ENCODE measurements at places on chromosomes 4 and X.
A peak's percentile ranks its signal among the peaks of the same experiment; 100 is the strongest.

GRCh38 chrX:118346258-118347094 lies 570 bp downstream of the WDR44 start:
- no peak for DNase-seq

- peak; percentile 99 for DNase-seq
Observed at GRCh38 chr4:77586951-77587383, 18.7 kb upstream of the CXCL13 start.

DNA sequence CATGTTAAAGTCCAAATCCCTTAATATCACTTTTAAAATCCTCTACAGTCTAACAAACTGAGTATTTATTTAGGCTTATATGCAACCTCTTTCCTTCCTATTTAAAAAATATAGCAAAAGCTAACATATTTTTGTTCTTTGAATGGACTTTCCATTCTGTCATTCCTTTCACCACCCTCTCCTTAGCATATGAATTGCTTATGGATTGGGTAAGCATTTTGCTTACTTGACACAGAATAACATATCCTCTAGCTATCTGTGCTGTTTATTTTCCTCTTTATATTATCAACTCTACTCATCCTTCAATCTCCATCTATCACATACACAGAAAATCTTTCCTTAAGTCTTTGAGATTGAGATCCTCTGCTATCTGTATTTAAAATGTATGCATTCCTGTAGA lies 206.1 kb upstream of the NEIL3 start:
- DNase-seq, result no peak

GRCh38 chrX:153635788-153636668 lies 11.0 kb upstream of the DUSP9 start:
- no peak for DNase-seq

DNA sequence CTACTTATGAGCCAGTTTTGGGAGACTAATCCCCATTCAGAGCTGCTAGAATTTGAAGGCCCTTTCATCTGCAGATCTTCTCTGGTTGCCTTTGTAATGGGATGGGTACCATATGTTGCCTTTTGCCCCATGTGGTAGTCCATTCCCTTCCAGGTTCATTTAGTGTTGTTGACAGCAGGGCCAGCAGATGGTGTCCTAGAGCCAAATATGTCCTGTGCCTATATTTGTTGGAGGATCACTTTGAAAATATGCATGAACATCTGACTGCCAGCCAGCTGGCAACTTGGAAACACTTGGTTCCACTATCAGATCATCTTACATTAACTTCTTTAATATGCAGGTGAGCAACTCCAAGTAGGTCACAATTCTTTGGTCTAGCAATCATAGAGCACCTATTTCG lies 30.4 kb downstream of the CFAP299 start:
- peak; percentile 29 for DNase-seq

- no peak for DNase-seq
Observed at GRCh38 chr4:189096717-189097116, 844.0 kb upstream of the FRG1 start.

GRCh38 chr4:139416073-139416673 lies 37.7 kb upstream of the RAB33B start:
- DNase-seq, result no peak

- no peak for DNase-seq
Observed at GRCh38 chr4:33064238-33064637, 2344.1 kb downstream of the PCDH7 start.

- DNase-seq, result no peak
Observed at GRCh38 chrX:96591421-96591820, 93.2 kb upstream of the DIAPH2 start.

GRCh38 chrX:23845351-23845817 lies 62.4 kb downstream of the APOO start:
- no peak for DNase-seq

DNA sequence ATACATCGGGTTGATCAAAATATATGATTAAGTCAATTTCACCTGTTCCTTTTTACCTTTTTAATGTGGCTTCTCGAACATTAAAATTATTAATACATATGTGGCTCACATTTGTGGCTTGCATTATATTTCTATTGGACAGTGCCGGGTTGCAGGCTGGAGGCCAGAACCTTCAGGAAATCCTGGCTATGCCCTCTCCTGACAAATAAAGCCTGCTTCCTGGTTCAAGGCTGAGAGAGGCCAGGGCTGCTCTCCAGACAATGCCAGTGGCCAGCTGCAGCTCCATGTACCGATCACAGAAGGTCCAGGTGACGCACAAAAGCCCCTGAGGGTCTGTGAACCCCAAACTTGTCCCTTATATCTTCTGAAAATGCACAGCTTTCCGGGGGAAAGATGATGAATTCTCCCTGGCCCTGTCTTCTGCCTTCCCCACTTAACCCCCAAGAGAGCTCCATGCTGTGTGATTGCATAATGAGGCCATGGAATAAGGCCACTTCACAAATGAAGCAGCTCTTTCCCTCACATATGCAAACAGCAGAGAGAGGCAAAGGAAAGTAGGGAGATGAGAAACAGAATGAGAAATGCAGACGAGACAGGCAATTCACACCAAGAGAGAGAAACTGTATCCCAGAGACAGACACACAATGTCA lies 241.2 kb downstream of the BCOR start:
- no peak for DNase-seq

GRCh38 chr4:11489453-11490083 lies 60.9 kb upstream of the HS3ST1 start:
- no peak for DNase-seq

GRCh38 chrX:109874548-109874947 lies 128.4 kb upstream of the TMEM164 start:
- DNase-seq, result no peak

DNA sequence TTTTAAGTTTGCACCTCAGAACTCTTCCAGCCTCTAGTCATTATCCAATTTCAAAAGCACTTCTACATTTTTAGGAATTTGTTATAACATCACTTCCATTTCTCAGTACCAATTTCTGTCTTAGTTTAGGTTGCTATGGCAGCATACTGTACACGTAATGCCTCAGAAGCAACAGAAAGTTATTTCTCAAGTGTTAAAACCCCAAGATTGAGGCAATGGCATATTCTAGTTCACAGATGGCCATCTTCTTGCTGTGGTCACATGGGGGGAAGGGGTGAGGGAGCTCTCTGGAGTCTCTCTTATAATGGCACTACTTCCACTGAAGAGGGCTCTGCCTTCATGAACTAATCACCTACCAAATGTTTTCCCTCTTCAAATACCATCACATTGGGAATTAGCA lies 220.3 kb upstream of the CTSO start:
- no peak for DNase-seq

DNA sequence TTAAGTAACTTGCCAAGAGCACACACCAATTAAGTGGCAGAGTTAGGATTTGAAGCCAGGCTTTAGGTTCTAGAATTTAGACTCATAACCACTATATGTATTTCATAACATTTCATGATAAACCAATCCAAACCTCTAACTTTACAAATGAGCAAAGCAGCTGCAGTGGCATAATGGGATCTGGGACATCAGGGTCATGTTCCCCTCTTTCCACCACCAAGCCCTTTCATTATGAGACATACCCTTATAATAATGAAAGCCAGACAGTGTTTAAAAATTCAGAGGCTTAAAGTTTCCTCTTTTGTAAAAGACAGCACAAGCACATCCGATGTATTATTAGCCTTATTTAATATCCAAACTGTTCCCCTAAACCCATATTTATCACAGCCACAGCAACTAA lies 28.3 kb upstream of the AMELX start:
- DNase-seq, result no peak

- no peak for DNase-seq
Observed at GRCh38 chr4:518569-519083, 19.6 kb downstream of the PIGG start.

DNA sequence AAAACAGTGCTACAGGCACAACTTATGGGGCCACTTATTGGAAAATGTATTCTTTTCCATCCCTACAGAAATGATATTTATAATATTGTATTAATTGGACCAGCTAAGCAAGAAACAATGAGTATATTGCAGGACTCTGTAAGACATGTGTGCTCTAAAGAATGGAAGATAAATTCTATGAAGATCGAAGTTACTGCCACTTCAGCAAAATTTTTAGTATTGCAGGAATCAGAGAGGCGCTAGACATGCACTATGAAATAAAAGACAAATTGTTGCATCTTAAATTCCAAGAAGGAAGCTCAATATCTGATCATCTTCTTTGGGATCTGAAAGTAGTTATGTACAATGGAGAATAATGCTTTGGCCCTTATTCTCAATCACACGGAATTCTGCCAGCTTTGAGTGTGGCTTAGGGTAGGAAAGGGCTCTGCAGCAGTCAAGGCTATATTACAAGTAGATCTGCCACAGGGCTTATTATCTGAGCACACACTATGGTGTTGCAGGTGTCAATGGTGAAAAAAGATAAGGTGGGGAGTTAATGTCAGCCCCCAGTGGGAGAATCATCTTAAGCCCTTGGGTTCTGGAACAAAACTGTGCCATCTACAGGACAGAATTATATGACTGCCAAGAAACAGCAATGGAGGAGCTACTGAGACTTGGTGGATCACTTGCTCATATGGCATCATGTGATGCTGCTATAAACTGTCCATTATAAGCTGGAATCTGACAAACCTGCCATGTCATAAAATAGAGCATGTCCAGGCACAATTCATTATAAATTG lies 334.0 kb upstream of the NDST3 start:
- no peak for DNase-seq

- no peak for DNase-seq
Observed at GRCh38 chr4:79899481-79899880, 173.5 kb downstream of the ANTXR2 start.

DNA sequence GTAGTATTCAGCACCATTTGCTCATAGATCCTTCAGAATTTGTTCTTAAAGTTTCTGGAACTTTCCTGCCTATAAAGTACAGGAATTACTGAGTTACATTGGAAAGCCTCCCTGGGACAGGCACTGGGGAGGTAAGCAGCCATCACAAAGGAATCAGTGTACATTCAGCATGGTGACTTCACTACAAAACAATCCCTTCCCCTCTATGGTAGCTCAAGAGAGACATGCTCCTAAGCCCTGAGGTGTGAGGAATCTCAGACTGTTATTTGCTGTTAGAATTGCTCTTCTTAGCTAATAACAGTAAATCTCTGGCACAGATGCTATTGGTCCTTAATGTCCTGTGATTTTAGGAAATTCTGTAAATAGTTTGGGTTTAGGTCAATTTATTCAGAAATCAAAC lies 1898.0 kb upstream of the PCDH7 start:
- no peak for DNase-seq

DNA sequence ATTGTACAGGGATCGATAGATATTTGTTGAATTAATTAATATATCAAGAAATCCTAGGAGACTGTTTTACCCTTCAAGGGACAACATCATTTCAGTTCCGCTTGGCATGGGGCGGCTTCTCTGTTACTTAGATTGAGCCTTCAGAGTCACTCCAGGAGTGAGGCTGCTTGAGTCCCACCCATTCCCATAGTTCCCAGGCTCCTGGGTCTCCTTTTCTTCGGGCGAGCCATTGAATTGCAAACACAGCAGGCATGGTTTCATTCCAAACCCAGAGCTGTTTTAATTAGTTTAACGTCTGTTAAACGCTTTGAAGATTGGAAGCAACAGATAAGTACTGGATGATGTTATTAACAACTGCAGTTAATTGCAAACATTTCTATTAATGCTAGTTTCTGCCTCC lies 571 bp upstream of the EDA start:
- no peak for DNase-seq

DNA sequence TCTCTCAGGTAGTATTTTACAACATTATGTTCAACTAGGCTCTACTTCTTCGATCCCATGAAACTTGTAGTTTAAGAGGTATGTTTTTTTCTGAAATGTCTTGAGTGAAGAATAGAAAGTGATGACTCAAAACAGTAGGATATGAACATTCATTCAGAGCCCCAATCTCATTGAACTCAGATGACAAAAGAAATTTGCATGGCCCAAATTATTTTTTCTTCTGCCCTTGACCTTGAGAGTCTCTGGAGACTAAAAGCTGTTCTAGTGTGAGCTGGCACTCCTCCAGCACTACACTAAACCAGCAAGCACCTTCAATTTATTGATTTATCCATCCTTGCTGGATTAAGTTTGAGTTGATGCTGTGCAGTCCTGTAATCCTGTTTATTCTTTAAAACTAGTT lies 4.0 kb downstream of the DCLK2 start:
- DNase-seq, result no peak

DNA sequence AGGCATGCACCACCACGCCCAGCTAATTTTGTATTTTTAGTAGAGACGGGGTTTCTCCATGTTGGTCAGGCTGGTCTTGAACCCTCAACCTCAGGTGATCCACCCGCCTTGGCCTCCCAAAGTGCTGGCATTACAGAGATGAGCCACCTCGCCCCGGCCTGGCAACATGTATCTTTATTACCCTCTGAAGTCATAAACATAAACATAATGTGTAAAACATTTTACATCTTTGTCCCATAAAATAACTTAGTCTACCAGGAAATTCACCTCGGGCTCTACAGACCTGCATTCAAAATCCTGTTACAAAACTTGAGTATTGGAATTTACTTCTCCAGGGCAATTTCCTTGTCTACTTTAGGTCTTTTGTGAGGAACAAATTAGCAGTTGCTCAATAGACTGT lies 68.1 kb upstream of the DUSP21 start:
- no peak for DNase-seq

DNA sequence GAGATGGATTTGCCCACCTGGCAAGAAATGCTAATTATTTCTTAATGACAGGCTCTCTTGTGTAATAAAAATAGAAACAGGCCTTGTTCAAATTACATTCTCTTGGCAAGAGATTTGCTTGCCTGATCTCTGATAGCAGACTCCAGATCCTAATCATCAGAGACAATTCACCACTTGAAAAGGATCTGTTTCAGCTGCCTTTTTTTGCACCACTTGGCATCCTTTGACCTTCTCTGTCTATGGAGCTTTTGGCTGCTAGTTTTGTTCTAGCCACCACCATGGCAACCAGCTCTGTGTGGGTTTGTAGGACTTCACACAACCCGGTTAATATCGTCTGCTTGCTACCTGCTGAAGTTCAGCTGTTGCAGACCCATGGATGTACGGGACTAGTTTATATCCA lies 241.1 kb upstream of the TLL1 start:
- no peak for DNase-seq

DNA sequence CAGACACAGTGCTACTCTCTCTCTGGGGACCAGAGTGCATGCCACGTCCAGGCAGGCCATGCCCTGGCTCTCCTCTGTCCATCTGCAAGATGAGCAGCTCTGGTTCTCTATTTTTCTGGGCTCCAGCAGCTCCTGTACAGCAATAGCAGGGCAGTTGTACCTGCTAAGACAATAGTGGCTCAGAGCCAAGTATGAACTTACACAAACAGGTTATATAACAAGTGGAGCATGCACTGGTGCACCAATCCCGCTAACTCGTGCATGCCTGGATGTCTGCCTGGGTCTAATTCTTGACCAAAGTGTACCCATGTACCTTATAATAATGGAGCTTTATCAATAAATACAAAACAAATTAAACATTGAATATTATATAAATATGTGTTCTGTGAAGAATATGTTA lies 392.3 kb downstream of the CENPC start:
- DNase-seq, result no peak

- DNase-seq, result no peak
Observed at GRCh38 chr4:26061248-26061986, 147.4 kb downstream of the SMIM20 start.

- no peak for DNase-seq
Observed at GRCh38 chrX:85084770-85085393, 81.2 kb downstream of the APOOL start.

- no peak for DNase-seq
Observed at GRCh38 chrX:374596-374995, 12.1 kb downstream of the PPP2R3B start.

Data from epithelial cell of prostate (primary cell).